Smooth muscle cell of the umbilical artery (primary cell): ENCODE measurements at places on chromosomes 13 and 19. TPM values are rescaled to one million over a fixed set of nuclear protein-coding genes. Genes with fewer than 3 reads are reported as not detected.

Gene CGB1
- not detected in 2 replicates for total RNA-seq

Gene GNG8
- total RNA-seq: not detected in 2 replicates

Gene SBSN
- 0.59 and 0.65 TPM in 2 replicates for total RNA-seq

Gene RASGRP4
- not detected in 2 replicates for total RNA-seq

Gene SYT3
- 0.14 and 0.59 TPM in 2 replicates for total RNA-seq

Gene LGALS4
- total RNA-seq: not detected in 2 replicates

Gene NLRP11
- total RNA-seq: not detected in 2 replicates

Gene CEACAM8
- total RNA-seq: not detected in 2 replicates

Gene ICAM4
- total RNA-seq: 1.9 and 2.1 TPM in 2 replicates

Gene ZNF729
- total RNA-seq: not detected in 2 replicates
